Central memory CD8-positive, alpha-beta T cell (primary cell): ENCODE measurements at places on chromosomes 13 and 19.

- peaks cover 62% of the 10 kb centered on the region for H3K27me3 ChIP-seq
- H3K4me1 ChIP-seq, result no peaks in the 10 kb centered on the region
- no peak overlapping the region for H3K4me3 ChIP-seq
- no peak overlapping the region for H3K27ac ChIP-seq
- no peaks in the 10 kb centered on the region for H3K36me3 ChIP-seq
- no peak for DNase-seq
Observed at GRCh38 chr13:31022288-31022895, 89.9 kb downstream of the TEX26 start.

- H3K27me3 ChIP-seq, result no peaks in the 10 kb centered on the region
- DNase-seq, result no peak
- no peak overlapping the region for H3K27ac ChIP-seq
- no peaks in the 10 kb centered on the region for H3K36me3 ChIP-seq
- H3K4me3 ChIP-seq, result no peak overlapping the region
Observed at GRCh38 chr13:92954746-92955145, 271.9 kb upstream of the GPC6 start.

GRCh38 chr19:21133633-21134032, 8.2 kb upstream of the ZNF431 start:
- no peaks in the 10 kb centered on the region for H3K4me1 ChIP-seq
- peaks cover 13% of the 10 kb centered on the region for H3K27me3 ChIP-seq
- no peak overlapping the region for H3K27ac ChIP-seq
- no peak overlapping the region for H3K4me3 ChIP-seq
- no peaks in the 10 kb centered on the region for H3K36me3 ChIP-seq

DNA sequence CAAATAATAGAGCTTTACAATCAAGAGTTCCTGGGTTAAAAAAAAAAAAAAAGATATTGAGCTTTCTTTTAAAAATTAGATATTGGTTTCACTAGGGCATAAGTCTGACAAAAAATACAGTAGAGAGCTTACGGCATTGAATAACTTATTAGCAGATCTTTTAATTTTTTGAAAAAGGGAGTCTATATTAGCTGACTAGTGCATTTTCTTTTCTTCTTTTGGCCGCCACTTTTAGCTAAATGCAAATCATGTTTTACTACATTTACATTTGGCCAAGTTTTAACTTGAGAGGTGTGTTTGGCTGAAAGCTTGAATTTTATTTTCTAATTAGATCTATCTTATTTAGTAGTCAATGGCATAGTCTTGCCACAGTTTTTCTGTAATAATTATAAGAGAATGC, 43.4 kb downstream of the SPRY2 start:
- no peaks in the 10 kb centered on the region for H3K36me3 ChIP-seq
- no peaks in the 10 kb centered on the region for H3K27me3 ChIP-seq
- no peak overlapping the region for H3K4me3 ChIP-seq
- H3K27ac ChIP-seq, result no peak overlapping the region
- H3K4me1 ChIP-seq, result no peaks in the 10 kb centered on the region

DNA sequence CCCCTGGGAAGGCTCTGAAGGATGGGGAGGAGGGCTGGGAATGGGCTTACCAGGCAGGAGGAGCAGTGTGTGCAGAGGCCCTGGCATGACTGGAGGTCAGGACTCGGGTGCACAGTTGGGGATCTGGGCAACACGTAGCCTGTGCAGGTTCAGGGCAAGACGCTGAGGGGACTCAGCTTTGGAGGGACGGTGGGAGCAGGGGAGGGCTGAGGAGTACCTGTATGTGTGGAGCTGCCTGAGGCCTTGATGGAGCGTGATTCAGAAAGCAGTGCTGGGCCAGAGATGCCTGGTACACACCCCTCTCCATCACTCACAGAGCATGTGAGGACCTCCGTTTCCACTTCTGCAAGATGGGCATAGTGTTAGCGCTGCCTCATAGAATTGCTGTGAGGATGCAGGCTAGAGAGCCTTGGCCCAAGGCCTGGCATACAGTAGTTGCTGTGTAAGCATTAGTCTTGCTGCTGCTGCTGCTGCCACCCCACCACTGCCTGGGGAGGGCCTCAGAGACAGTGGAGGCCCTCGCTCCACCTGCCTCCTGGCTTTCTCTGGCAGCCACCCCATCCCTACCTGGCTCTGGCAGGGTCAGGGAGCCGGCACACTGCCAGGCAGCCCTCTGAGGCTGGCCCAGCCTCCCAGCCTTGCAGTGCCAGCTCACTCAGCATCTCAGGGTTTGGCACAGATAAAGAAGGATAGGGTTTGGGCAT, 2.4 kb downstream of the PAK4 start:
- no peak overlapping the region for H3K4me3 ChIP-seq
- peaks cover 72% of the 10 kb centered on the region for H3K4me1 ChIP-seq
- H3K36me3 ChIP-seq, result peaks cover 22% of the 10 kb centered on the region
- no peaks in the 10 kb centered on the region for H3K27me3 ChIP-seq
- H3K27ac ChIP-seq, result no peak overlapping the region

DNA sequence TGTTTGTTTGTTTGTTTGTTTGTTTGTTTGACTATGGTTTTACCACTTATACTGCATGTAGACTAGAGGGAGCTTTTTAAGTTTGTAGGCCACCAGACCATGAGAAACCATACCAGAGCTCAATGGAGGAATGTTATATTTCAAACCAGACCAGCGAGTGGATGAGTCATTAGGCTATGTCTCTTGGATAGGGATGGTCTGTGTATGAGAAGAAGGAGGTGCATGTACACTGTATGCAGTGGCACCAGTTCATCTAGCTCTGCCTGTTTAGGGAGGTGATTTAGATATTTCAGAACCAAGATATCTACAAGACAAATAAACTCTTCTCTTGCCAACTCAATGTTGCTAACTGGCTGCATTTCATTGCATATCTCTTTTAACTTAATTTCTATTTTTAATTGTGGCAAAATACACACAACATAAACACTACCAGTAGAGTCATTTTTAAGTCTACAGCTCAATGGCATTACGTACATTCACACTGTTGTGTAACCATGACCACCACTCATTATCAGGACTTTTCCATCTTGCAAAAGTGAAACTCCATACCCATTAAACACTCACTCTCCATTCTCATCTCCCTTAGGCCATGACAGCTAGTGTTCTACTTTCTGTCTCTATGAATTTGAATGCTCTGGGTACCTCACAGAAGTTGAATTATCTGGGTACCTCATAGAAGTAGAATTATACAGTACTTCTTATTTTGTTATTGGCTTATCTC, 29.2 kb downstream of the SYDE1 start:
- H3K27ac ChIP-seq, result no peak overlapping the region
- no peaks in the 10 kb centered on the region for H3K4me1 ChIP-seq
- H3K36me3 ChIP-seq, result peaks cover 3% of the 10 kb centered on the region
- no peak overlapping the region for H3K4me3 ChIP-seq

DNA sequence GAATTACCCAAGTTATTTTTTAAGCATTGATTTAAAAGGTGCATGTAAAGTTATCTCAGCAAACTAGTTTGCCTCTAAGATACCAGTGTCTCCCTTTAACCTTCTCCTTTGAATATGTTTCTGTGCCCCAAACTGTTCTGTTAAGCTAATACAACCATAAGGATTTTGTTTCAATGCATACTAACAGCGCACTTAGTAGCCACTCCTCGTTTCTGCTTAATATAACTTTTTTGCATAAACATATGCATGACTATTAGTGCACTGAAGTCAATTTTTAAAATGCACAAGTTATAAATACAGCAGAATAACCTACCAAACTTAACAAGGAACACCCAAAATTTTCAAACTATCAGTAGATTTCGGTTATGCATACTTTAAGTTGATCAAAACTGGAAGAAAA, 79.4 kb downstream of the SERP2 start:
- DNase-seq, result no peak
- H3K36me3 ChIP-seq, result no peaks in the 10 kb centered on the region
- H3K27me3 ChIP-seq, result no peaks in the 10 kb centered on the region
- peaks cover 10% of the 10 kb centered on the region for H3K4me1 ChIP-seq

GRCh38 chr13:73835138-73835721, 299.0 kb downstream of the KLF12 start:
- H3K4me3 ChIP-seq, result no peak overlapping the region
- H3K36me3 ChIP-seq, result peaks cover 13% of the 10 kb centered on the region

GRCh38 chr19:4722671-4723594, 709 bp downstream of the DPP9 start:
- H3K36me3 ChIP-seq, result peaks cover 41% of the 10 kb centered on the region
- peaks cover 41% of the 10 kb centered on the region for H3K4me1 ChIP-seq
- no peak for DNase-seq
- peaks cover 14% of the 10 kb centered on the region for H3K27me3 ChIP-seq
- peak overlapping the region; percentile 99 for H3K27ac ChIP-seq

DNA sequence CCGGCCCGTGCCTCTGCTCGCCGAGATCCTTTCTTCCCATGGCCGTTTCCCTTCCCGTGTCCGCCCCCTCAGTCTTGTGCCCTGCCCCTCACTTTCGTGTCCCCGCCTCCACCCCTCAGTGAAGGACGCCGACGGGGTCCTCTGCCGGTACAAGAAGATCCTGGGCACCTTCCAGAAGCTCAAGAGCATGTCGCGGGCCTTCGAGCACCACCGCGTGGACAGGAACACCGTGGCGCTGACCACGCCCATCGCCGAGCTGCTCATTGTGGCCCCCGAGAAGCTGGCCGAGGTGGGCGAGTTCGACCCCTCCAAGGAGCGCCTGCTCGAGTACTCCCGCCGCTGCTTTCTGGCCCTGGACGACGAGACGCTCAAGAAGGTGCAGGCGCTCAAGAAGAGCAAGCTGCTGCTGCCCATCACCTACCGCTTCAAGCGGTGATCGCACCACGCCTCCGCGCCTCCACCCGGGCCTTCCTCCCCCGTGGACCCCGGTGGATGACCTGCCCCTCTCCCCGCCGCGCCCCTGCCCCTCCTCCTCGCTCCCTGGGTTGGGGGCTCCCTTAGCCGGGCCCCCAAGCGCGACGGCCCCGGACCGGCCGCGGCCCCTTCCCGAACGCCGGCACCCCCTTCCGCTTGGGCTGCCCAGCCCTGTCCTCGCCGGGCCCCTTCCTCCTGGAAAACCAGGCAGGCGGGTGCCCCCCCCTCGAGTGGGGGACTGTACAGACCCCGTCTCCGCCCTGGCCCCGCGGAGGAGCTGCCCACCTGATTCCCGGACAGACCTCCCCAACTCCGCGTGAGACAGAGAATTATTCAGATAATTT, 2.3 kb upstream of the U2AF2 start:
- no peak overlapping the region for H3K27ac ChIP-seq
- H3K4me3 ChIP-seq, result peak overlapping the region; percentile 95
- H3K36me3 ChIP-seq, result peaks cover 25% of the 10 kb centered on the region
- peaks cover 15% of the 10 kb centered on the region for H3K27me3 ChIP-seq
- DNase-seq, result no peak
- peaks cover 44% of the 10 kb centered on the region for H3K4me1 ChIP-seq

DNA sequence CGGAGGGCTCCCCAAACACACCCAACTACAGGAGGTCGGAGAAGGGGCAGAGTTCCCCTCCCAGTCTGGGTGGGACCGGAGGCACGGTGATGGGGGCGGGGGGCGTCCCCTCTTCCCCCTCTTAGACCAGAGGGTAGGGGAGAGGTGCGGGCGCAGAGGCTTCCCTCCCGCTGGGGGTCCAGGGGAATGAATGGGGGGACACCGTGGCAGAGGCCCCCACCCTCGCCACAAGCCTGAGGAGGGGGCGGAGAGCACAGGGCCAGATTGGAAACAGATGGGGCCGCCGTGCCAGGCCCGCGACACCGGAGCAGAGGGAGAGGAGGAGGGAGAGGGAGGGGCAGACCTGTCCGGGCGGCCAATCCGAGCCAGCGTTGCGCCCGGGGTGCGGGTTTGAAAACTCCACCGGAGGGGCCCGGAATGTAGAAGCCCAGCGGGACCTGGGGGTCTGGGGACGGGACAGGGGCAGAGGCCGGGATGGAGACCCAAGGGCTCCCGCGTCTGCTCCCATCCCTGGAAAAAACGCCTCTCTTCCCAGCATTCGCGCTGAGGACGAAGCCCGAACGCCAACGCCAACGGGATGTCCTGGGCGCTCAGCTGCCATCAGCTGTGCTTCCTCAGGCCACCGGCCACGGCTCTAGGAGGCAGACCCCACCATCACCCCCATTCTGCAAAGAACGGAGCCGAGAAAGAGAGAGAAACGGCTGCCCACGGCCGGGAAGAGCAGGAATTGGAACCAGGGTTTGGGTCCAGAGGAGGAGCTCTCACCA, 46.8 kb downstream of the PTPRS start:
- no peak overlapping the region for H3K27ac ChIP-seq
- no peaks in the 10 kb centered on the region for H3K36me3 ChIP-seq
- H3K27me3 ChIP-seq, result peaks cover 44% of the 10 kb centered on the region
- peak overlapping the region; percentile 43 for H3K4me3 ChIP-seq

GRCh38 chr13:31195616-31196015, 4.2 kb upstream of the B3GLCT start:
- H3K27ac ChIP-seq, result no peak overlapping the region
- H3K27me3 ChIP-seq, result peaks cover 11% of the 10 kb centered on the region
- H3K36me3 ChIP-seq, result peaks cover 5% of the 10 kb centered on the region

- peaks cover 70% of the 10 kb centered on the region for H3K36me3 ChIP-seq
- no peak for DNase-seq
- H3K27ac ChIP-seq, result no peak overlapping the region
- H3K4me1 ChIP-seq, result peaks cover 13% of the 10 kb centered on the region
- no peaks in the 10 kb centered on the region for H3K27me3 ChIP-seq
- H3K4me3 ChIP-seq, result no peak overlapping the region
Observed at GRCh38 chr19:10782795-10783194, 53.2 kb downstream of the TMED1 start.

DNA sequence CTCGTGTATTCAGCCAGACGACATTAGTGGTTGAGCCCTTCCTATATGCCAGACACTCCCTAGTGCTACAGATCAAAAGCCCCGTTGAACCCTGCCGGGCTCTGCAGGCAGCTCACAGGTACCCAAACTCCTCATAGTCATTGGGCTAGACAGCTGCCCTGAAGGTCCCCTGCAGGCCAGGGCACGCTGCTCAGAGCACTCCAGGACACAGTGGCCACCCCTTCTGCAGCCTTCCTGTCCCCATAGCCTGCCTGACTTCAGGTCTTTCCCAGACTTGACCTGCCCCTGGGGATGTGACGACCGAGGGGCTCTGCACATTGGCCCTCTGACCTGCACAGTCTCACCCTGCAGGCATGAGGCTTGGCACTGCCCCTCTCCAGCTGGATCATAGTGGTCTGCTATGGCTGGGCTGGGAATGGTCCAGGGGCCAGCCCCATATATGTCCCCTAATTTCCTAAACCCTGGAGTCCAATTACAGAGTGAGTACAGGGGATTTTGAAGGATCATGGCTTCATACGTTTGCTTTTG, 64.2 kb upstream of the UBAC2 start:
- H3K27ac ChIP-seq, result no peak overlapping the region
- H3K4me1 ChIP-seq, result no peaks in the 10 kb centered on the region
- no peaks in the 10 kb centered on the region for H3K27me3 ChIP-seq
- no peak overlapping the region for H3K4me3 ChIP-seq
- no peak for DNase-seq

GRCh38 chr13:48976576-48977285, 1.0 kb downstream of the FNDC3A start:
- H3K27me3 ChIP-seq, result peaks cover 4% of the 10 kb centered on the region
- H3K4me1 ChIP-seq, result peaks cover 45% of the 10 kb centered on the region
- DNase-seq, result peak; percentile 64
- H3K4me3 ChIP-seq, result peak overlapping the region; percentile 96
- H3K36me3 ChIP-seq, result peaks cover 21% of the 10 kb centered on the region

DNA sequence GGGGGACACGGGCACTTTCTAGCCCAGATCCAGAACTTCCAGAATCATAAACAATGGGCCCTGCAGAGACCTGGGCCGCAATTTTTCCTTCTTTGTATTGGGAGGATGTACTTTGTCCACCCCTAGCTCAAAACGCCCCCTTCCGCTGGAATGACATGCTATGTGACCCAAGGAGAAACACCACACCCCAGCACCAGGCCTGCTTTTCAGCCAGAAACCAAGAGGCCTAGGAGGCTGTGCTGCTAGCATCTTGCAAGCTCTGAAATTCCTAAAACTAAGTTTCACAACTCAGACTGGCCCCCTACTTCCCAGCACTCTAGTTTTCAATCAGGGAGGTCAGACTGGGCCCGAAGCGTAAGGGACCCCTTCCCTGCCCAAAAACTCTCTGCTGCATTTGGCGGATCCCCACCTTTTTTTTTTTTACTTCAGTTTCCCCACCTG, 538 bp downstream of the LSM4 start:
- DNase-seq, result no peak
- H3K27ac ChIP-seq, result peak overlapping the region; percentile 91
- H3K36me3 ChIP-seq, result peaks cover 8% of the 10 kb centered on the region
- peaks cover 50% of the 10 kb centered on the region for H3K4me1 ChIP-seq
- H3K27me3 ChIP-seq, result no peaks in the 10 kb centered on the region
